AG08395 (cell line): ENCODE measurements at places on chromosomes 1 and 21.

DNA sequence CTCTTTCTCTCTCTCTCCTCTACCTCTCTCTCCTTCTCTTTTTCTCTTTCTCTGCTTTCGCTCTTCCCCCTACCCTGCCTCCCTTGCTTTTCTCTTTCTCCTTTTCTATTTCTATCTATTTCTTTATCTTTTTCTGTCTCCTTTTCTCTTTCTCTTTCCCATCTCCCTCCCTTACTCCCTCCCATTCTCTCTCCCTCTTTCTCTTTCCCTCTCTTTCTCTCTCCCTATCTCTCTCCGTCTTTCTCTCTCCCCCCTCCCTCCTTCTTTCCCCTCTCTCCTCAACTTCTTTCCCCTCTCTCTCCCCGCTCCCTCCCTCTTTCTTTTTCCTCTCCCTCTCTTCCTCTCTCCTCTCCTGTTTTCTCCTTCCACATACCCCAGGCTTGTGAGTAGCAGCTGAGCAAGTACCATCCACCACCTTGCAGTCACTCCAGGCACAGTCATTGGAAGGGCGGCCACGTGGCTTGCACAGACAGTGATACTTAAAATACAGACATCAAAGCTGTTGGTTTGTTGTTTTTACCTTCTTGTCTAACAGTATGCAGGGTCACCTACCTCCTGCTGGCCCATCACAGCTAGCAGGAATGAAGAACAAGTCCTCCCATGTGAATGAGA, 209.1 kb upstream of the COA6 start:
- DNase-seq: no peak

DNA sequence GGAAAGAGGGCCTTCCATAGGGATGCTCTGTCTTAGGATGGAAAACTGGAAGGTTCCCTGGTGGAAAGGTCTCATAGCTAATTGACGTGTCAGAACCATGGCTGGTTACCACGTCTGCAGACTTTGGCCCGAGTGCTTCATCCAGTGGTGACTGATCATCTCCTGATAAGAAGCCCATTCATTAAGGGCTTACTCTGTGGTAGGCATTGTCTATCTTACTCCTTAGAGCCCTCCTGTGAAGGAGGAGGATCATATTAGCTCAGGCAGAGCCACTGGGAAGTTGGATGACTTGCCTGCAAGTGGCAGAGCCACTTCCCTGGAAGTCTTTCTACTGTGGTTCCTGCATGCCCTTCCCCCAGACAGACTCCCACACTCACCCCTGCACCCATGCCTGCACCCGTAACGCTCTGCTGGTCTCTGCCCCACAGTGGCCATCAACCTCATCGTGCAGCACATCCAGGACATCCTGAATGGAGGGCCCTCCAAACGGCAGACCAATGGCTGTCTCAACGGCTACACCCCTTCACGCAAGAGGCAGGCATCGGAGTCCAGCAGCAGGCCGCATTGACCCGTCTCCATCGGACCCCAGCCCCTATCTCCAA, 79.9 kb downstream of the UCK2 start:
- DNase-seq: no peak

GRCh38 chr1:205381305-205381704, 24.6 kb upstream of the KLHDC8A start:
- no peak for DNase-seq

DNA sequence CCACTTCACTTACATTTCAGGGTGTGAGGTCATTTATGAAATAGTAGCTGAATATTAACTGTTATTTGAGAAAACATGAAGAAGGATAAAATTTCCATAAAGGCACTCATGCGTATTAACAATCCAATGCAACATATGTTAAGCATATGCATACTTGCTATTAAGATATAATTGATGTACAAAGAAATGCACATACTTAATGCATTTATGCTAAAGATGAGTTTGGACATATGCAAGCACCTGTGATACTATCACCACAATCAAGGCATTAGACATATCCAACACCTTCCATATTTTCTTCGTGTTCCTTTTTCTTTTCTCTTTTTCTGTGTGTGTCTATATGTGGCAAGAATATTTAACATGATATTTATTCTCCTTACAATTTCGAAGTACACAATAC, 464.8 kb upstream of the BRINP3 start:
- DNase-seq: no peak

DNA sequence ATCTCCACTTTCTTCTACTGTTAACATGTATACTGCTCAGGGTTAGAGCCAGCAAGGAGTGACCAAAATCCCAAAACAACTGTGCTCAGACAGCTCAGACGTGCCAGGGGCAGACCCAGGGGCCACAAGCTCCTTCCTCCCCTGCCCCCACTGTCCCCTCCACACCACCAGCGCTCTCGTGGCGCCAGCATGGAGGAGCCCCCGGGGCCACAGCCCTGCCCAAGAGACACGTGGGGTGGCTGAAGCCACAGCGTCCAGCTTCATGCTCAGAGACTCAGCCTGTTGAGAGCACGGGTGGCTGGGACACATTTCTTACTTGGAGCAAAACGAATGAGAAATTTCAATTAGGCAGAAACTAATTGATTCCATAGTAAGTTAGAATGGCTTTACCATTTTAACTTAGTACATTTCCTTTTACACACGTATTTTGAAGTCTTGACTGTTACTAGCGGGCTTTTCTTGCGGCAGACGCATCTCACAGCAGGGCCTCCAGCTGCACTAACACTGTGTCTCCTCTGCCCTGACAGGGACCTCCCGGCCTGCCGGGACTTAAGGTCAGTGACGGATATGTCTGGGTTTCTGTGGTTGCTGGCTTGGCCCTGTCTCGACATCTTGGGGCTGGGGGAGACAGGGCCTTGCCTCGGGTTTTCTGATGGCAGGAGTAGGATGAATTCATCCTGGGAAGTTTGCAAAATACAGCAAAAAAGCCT, 54.2 kb downstream of the SLC19A1 start:
- DNase-seq: no peak

DNA sequence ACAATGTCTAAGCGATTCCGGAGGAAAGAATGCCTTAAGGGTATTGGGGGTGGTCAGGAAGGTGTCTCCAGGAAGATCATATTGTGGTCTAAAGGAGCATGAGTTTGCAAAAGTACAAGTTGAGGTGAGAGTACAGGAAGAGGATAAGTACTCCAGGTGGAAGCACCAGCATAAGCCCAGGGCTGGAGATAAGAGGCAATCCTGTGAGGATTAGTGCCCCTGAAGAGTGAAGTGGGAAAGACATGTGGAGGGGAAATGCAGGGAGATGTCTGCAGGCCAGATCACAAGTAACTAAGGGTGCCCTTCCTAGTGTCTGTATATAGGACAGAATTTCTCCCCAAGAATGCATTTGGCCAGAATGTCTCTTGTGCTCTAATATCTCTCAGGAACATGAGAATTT, 188.3 kb upstream of the DPT start:
- DNase-seq: no peak

GRCh38 chr1:174401075-174401474, 46.7 kb upstream of the GPR52 start:
- no peak for DNase-seq

DNA sequence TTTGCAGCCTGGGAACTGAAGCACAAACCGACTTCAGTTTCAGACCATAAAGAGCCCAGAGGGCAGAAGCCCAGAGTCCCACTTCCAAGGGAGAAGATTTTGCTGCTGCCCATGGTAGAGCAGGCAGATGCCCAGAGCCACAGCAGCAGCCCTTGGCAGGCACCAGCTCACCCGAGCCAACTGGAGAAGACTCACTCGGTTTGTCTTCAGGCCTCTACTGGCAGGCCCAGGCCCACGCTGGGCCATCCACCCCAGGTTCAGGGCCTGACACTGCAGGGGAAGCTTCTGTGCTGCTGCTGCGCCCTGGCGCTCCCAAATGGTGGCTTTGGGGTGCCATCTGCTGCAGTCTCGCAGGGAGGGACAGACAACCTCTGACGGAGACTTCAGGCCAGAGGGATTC, 33.3 kb downstream of the SLC66A1 start:
- DNase-seq: no peak

DNA sequence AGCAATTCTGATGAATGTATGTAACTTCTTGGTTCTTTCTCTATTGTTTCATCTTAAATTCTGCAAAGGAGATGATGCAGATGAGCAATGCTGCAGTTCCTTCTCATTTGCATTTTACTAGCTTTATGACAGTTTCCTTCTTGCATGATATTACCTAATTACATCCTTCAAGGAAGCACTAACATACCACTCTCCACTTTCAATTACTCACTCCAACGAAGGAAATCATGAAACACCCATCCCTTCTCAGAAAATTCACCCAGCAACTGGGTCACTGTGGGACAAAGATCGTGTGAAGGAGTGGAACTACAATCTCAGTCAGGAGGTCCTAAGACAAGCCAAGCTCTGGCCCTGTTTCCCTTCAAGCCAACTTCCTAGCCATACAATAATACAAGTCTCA, 142.3 kb downstream of the CHD1L start:
- no peak for DNase-seq

- no peak for DNase-seq
Observed at GRCh38 chr1:62198069-62198780, 3.6 kb downstream of the L1TD1 start.

GRCh38 chr1:235563513-235564061, 59.3 kb upstream of the B3GALNT2 start:
- DNase-seq: no peak

- DNase-seq: no peak
Observed at GRCh38 chr1:235136111-235136510, 7.5 kb upstream of the TOMM20 start.

GRCh38 chr1:147463022-147463421, 78.3 kb upstream of the BCL9 start:
- DNase-seq: no peak

GRCh38 chr21:16992448-16992847, 520.4 kb upstream of the CXADR start:
- no peak for DNase-seq

GRCh38 chr1:163820226-163820625, 498.5 kb downstream of the NUF2 start:
- no peak for DNase-seq

DNA sequence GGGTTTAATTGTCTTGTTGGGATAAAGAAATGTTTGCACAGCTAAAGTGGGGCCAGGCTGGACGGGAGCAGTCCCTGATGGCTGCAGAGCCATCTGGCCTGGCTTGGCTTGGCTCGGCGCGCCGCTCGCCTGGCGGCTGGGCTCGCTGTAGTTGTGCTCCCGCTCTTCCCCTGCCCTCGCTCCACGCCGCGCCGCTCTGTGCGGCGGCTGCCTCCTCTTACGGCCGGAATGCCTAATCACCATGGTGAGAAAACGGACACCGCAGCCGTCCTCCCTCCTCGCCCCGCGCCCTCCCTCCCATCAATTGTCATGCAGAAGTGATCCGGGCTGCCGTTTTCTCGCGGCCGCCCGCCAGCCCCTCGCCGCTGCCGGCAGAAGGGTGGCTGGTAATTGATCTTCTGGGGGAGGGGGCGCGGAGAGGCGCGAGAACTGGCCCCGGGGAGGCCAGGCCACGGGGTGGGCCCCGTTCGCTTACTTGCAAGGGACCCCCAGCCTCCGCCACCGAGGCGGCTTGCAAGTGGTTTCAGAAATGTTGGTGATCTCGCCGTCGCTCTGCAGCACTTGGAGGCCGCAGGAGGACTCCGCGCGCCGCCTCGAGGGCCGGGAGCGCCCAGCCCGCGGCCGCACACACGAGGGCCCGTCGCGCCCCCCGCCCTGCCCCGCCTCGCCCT, 12.4 kb downstream of the RNF220 start:
- peak; percentile 37 for DNase-seq

DNA sequence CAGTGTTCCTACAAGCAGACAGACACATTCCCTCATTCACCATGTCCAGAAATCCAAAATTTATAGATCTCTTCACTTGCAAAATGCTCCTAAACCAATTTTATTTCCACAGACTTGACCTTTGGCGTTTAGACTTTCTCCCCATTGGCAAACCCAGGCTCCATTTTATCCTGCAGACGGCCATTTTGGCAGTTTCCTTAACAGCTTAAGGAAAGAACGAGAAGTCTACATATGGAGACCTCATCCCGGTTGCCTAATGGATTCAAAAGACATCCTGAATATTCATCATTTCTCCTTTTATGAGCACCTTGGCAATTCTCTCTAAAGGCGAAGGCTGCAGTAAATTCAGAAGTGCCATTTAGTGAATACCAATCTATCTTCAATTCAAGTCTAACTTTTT, 132.9 kb downstream of the HLX start:
- DNase-seq: no peak

GRCh38 chr1:161115132-161115711, 2.6 kb downstream of the PFDN2 start:
- no peak for DNase-seq

DNA sequence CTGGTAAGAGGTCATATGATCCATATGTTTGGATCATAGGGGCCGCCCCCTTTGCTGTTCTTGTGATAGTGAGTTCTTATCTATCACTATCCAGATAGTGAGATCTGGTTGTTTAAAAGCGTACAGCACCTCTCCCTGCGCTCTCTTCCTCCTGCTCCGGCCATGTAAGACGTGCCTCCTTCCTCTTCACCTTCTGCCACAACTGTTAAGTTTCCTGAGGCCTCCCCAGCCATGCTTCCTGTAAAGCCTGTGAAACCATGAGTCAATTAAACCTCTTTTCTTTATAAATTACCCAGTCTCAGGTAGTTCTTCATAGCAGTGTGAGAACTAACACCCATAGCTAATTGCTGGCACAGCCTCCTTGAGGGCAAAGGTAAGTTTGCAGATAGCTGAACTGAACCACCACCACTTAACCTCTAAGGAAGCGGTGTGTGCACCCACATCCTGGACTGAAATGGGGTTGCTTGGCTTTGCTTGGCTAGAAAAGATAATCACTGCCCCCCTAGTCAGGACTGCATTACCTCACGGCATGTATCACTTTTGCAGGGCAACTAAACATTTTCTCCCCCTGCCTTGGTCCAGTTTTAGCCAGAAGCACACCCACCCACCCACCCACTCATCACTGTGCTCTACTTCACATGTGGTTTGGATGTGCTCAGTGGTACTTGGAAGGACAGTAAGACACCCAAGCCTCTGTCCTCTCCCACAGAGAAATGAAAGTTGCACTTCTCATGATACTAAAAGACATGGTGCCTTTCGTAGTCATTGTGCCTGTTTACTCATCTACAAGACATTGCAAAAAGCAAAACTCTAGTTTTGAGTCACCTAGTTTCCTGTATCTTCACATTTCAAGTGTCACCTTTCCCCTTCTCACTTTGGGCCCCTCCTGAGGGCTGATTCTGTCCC, 23.1 kb upstream of the PTAFR start:
- no peak for DNase-seq

DNA sequence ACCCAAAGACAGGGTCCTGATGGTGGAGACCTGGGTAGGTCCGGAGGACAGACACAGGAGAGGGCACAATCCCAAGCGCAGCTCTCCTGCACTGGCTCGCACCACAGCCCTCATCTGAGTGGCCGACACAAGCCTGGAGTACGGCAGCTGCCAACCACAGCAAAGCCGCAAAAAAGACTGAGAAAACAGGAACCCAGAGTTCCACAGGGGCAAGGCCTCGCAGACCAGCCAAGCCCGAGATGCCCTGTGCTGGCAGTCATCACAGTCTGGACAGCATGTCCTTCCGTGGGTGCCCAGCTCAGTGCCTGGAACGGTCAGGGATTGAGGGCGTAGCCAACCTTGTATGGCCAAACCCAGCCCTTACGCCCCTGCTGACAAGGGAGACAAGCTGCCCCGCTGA, 11.4 kb downstream of the ZBTB48 start:
- no peak for DNase-seq
